ENCODE measurements at places on chromosomes 6 and 20.

DNA sequence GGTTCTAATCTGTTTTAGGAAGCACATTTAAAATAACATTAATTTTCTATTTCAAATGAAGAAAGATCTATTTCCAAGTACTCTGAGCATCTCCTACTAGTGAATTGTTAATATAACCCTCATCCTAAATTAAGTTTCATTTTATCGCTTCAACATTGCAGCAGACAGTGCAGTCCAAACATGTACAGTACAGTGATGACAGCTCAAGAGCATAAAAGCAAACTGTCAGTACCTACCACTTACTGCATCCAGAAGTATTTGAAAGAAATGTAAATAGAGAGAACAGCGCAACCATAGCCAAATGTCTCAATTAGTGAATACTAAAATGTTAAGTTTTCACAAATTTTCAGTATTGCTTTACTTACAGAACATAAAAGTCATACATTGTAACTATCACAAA, 179.4 kb downstream of the ISM1 start:
- DNase-seq = no peak

- DNase-seq = no peak
These were observed 242.7 kb downstream of the MYLK4 start for GRCh38 chr6:2508071-2508470.

DNA sequence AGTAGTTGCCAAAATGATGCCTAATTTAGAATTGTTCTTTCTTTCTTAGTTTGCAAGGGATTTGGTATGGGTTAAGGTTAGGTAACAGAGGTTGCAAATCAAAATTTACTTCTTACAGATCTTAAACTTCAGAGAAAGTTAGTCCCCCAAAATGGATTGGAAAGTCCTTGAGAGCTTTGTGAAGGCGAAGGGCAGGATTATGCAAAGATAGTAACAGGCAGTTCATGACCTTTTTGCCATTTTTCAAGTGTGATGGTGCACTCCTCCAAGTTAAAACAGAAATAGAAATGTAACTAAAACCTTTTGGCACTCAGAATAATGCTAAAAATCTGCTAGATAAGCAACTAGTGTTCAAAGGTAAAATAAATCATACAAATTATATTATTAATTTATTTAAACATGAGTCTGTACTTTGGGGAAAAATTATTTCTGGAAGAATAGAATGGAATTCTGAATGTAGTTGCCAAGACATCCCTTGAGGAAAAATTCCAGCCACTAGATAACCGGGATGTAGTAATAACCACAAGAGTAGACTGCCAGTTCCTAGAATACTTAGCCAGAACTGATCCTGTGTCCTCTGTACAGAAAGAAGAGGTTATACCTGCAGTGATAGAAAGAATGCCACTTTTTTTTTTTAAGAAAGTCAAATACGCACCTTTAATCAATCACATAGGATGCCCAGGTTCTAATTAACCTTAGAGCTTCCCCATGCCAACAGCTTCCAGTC, 31.8 kb upstream of the DAAM2 start:
- no peak for DNase-seq

GRCh38 chr6:98823428-98824161, 10.8 kb upstream of the POU3F2 start:
- DNase-seq = no peak

DNA sequence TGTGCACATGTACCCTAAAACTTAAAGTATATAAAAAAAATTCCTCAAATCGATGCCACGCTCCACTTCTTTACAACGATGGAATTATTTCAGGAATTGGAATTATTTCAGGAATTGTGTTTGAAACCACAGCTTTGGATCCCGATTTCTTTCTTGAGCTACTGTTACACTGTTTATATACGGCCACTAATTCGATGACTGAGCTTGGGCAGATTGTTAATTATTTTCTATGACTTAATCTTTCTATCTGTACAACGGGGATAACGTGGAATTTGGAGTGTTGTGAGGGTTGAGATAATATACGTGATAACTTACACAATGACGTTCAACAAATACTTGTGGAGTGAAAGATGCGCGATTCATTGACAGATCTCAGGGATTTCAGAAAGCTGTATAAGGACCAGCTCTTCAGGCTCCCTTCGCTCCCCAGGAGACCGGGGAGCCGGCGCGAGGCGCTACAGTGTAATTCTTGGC, 171.3 kb downstream of the SLC16A10 start:
- DNase-seq = no peak

- DNase-seq = no peak
These were observed 55.3 kb downstream of the RBM24 start for GRCh38 chr6:17336425-17336824.

DNA sequence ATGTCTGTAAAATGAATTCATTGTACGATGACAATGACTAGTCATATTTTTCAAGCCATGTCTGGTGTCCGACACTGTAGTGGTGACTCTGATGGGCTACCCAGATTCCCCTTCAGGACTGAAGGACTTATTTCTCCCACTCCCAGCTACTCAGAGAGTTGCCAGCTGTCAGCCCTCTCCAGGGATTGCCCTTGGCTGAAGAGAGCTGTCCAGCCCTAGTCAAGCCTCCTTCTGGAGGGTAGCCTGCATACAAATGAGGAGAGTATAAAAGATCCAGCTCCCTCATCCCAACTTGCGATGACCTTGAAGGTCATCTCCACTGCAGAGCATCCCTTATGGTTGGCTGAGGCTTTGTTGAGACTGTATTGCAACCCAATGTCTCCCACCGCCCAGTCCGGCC, 29.9 kb downstream of the JPH2 start:
- no peak for DNase-seq

- no peak for DNase-seq
These were observed 86.2 kb downstream of the PROKR2 start for GRCh38 chr20:5230544-5230943.

DNA sequence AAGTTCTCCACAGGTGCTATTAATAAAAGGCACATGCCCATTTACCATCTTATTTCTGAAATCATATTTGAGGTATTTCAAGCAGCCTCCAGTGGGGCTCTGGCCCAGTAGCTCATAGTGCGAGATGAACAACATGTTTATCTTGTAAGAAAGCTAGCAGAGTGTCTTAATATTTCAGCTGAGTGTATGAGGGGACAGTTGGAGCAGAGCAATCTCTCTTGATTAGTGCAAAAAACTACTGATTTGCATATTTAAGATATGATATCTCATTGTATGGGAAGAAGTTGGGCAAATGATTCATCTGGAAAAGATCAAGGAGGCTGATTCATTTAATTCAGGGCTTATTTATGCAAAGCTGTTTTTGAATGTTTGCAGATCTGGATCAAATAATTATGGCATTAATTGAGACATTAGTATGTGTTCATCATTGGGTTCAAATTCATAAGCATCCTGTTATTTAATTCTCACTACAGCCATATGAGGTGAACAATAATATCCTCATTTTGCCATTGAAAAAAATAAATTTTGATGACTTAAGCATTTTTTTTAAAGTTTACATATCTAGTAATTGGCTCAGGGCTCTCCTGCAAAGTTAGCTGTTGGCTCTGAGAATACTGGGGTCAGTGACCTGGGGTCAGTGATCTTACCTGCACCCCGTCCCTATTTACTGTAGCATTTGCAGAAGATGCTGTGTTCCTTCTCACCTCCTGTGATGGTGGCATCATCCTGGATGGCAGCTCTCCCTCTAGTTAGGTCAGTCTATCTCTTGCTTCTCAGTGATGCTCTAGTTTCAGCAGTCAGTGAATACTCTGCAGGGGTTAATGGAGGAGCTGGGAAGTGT, 24.1 kb upstream of the GCLC start:
- DNase-seq = no peak

GRCh38 chr6:25389471-25389870, 110.3 kb downstream of the CARMIL1 start:
- no peak for DNase-seq

GRCh38 chr6:33578164-33578563, 1.9 kb downstream of the BAK1 start:
- DNase-seq = no peak

GRCh38 chr20:45890077-45890984, 677 bp downstream of the NEURL2 start:
- DNase-seq = peak; percentile 45

- DNase-seq = no peak
These were observed 447 bp downstream of the MCM3 start for GRCh38 chr6:52284131-52284459.

- no peak for DNase-seq
These were observed 280.2 kb downstream of the CDKAL1 start for GRCh38 chr6:20814494-20814893.

DNA sequence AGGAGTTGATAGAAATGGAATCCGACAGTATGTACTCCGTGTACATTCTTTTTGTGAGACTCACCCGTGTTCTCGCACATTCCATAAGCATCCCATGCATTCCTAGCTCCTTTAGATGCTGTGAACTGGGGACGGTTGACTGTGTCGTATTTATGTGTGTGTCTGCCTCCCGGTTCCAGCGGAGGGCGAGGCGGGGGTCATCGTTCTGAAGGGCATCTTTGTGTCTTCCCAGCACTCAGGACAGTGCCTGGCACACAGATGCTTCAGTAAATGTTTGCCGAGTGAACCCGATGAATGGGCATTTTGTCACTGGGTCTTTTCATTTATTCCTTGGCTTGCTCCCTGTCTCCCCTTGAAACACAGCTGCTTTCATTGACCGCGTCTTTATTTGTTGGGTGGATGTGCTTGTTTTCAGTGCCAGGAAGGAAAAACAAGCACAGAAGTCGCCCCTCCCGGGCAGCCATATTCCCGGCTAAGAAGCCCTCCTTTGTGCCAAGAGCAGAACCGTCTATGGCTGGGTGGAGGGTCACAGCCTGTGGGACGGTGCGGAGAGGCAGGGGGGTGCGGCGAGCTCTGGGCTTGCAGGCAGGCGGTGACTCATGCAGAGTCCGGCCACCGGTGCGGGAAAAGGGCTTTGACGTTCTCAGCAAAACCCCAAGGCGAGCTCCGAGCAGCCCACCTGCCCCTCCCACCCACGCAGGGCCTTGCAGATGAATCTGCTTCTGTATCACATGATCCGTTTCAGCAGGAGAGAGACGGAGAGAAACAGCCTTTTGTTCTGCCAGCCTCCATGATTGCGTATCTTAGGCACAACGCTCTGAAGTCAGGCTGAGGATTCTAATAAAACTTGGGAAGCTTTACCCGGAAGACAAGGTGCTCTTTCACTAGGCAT, 11.2 kb upstream of the PSMG4 start:
- DNase-seq = no peak

DNA sequence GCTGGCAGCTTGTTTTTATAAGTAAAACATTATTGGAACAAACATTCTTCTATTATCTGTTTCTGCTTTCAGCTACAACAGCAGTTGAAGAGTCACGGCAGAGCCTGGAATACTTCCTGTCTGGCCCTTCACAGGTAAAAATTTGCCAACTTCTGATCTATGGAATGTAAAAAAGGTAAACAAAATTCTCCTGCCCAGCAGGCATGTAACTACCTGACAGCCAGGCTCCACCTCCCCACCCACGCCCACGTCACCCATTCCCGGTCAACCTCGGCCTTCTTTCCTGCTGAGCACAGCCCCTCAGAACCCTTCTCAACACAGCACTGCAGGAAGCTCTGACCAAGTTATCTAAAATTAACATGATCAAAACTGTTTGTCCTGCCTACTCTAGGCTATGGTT, 166.0 kb downstream of the DLL1 start:
- no peak for DNase-seq

DNA sequence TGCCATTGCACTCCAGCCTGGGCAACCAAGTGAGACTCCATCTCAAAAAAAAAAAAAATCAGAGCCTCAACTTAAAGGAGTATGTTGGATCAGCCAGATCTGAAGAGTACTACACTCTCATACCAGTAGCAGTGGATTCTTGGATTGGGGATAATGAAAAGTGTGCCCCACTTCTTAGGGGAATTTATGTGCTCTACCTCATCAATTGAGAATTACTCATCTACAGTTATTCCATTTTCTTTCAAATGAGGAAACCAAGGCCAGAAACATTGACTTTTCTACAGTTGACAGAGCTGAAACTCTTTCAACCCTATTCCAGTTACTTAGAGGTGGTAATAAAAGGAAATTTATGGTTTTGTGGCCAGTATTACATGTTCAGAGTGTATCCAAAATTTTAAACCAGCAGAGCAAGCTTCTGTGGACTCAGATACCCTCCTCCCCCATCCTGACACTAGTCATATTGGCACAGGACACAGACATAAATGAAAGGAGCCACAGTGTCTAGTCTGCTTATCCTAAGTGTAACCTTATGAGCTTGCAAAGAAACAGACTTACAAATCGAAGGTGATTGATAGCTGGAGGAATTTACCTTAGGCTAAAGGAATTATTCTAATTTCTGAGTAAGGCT, 51.2 kb downstream of the ORC3 start:
- no peak for DNase-seq

GRCh38 chr20:48704761-48705160, 123.0 kb downstream of the PREX1 start:
- no peak for DNase-seq

- no peak for DNase-seq
These were observed 24.1 kb downstream of the IL17A start for GRCh38 chr6:52210227-52210626.

- DNase-seq = no peak
These were observed 470.4 kb upstream of the EPHA7 start for GRCh38 chr6:93889713-93890112.

DNA sequence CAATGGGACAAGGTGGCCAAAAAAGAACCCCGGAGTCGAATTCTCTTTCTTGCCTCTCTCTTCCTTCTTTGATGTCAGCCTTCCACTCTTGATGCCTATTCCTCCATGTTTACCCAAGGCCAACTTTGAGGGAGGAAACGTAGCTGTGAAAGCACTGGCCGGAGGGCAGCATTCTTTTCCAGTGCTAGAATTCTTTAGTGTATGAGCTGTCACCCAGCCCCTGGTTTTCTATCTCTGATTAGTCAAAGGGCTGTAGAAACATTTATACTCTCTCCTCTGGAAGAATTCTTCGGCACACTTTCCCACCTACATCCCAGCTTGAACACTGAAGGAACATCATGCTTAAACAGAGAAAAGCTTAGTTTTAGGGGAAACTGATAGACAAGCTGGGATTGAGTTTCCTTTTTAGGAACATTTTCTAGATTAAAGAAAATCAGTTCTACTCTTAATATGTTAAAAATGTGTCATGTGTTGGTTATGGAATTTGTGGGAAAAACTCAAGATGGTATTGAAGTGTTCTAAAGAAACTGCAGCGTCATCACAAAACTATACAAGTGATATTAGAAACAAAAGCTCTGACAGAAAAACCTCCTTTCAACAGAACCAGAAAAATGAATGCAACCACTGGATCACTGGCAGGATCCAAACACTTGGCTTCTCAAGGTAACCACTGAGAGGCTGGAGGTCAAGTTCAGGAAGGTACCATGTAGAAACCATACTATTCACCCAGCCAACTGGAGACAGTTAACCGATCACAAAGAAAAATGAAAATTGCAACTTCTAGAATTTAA, 20.7 kb upstream of the UTRN start:
- DNase-seq = no peak

DNA sequence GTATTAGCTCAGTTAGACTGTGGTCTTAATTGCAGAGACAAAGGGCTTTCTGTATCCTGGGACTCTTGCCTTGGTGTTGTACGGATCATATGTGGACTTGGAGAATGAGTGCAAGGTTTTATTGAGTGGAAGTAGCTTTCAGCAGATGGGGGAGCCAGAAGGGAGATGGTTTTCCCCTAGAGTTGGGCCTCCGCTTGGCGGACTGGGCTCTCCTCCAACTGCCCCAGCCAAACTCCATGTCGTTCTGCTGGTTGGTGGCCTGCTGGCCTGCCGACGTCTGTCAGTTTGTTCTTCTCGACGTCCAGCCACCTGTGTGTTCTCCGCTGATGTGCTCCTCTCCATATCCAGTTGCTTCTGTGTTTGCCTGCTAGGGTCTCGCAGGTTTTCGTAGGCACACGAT, 189.5 kb upstream of the FLRT3 start:
- no peak for DNase-seq

- DNase-seq = no peak
These were observed 241.2 kb downstream of the BMP7 start for GRCh38 chr20:57025261-57025660.

GRCh38 chr6:136282906-136283305, 6.7 kb downstream of the BCLAF1 start:
- no peak for DNase-seq
